ENCODE measurements at places on chromosomes 16 and 17.

DNA sequence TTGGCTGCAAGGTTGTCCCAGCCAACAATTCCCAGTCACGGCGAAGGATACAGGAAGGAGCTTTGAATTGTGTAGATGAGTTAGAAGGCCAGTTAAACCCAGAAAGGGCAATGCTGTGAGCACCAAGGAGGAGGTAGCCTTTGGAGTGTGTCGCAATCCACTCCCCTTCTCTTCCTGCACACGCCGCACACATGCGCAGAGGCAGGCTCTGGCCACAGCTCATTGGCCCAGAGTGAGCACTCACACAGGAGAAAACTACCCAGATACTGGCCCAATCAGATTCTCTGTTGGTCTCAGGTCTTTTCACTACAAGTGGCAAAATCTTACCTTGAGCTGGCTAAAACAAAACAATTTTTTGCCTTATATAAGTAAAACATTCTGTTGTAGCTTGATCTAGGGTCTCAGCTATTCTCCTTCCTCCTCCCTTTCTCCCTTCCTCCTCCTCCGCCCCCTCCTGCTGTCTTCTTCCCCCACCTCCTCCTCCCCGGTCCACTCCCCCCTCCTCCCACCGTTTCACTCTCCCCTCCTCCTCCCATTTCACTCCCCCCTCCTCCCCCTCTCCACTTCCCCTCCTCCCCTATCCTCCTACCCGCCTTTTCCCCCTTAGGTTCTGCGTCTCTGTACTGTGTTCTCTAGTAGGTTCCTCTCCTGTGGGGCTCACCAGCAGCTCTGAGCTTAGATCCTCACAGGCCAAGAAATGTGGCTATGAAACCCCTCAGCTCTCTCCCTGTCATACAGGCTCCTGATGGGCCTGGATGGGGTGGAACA, 344.9 kb downstream of the CPPED1 start:
- no peak for DNase-seq

GRCh38 chr16:85750827-85751697, at the start of gene C16orf74:
C16orf74 (minus strand) TSS chr16:85751096; CDS start chr16:85735217, 15,879 bp downstream.
- no peak for DNase-seq

DNA sequence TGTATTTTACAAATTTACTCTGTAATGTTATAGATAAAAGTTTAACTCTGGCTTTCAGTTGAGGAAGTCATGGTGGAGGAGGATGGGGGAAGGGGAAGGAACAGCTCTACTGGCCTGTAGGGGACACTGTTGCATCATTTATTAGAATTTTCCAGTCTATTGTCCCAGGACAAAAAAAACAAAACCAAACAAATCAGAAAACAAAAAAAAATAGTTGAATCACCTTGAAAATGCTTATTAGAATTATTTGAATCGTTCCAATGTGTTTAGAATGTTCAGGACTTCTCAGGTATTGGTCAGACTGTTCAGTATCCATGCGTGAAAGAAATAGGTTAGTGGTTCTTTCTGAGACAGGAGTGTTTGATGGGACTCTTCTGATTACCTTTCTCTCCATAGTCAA, 242.0 kb downstream of the FTO start:
- DNase-seq, result no peak

DNA sequence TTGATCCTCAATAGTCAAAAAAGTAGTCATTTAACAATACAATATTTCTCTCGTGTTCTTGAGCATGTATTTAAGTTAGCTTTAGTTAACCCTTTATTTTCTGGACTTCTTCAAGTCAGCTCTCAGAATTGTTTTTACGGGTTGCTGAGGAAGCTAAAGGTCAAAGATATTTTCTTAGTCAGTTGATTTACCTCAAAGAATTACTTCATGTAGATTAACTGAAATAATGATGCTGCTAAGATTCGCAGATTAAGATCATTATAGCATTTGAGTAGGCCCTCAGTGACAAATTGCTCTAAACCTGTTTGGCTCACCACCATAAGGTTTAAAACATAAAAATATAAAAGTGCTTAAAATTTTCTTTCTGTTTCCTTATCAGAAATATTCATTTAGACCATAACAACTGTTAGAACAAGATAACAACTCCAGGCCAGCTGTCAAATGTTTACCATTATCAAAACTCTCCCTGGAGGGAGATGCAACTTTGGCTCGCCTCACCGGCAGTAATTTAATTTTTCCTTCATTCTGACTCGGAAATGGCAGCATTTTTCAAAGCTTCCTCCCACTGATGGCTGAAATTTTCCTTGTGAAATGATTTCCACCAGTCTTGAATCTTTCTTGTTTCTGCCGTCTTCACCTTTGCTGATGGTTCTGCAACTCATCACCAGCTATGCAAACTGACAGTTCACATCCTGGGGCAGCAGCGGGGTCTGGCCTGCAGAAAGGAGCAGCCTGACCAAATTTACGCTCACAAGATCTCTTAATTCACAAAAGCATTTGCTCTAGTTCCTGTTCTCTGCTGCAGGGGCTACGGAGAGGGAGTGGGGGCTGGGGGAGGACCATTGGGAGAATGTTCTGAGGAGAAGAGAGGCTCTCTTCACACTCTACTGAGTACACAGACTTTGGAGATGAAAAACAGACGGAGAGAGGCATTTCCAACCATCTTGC, 254.8 kb upstream of the TBX2 start:
- no peak for DNase-seq

- DNase-seq, result no peak
Measured at GRCh38 chr16:49833796-49834530, 21.9 kb downstream of the ZNF423 start.

GRCh38 chr16:87432330-87432915, 40.3 kb downstream of the MAP1LC3B start:
- DNase-seq, result no peak

GRCh38 chr17:73430848-73431247, 119.0 kb upstream of the CDC42EP4 start:
- DNase-seq, result no peak

GRCh38 chr16:64996641-64997040, 125.2 kb downstream of the CDH11 start:
- DNase-seq, result no peak

- DNase-seq, result no peak
Measured at GRCh38 chr17:14489986-14490385, 189.1 kb downstream of the HS3ST3B1 start.

GRCh38 chr16:14649816-14650215, 17.1 kb downstream of the BFAR start:
- no peak for DNase-seq
